ENCODE measurements at places on chromosomes 16 and 17.

- DNase-seq = no peak
Measured at GRCh38 chr17:76820561-76820960, 47.6 kb upstream of the MGAT5B start.

DNA sequence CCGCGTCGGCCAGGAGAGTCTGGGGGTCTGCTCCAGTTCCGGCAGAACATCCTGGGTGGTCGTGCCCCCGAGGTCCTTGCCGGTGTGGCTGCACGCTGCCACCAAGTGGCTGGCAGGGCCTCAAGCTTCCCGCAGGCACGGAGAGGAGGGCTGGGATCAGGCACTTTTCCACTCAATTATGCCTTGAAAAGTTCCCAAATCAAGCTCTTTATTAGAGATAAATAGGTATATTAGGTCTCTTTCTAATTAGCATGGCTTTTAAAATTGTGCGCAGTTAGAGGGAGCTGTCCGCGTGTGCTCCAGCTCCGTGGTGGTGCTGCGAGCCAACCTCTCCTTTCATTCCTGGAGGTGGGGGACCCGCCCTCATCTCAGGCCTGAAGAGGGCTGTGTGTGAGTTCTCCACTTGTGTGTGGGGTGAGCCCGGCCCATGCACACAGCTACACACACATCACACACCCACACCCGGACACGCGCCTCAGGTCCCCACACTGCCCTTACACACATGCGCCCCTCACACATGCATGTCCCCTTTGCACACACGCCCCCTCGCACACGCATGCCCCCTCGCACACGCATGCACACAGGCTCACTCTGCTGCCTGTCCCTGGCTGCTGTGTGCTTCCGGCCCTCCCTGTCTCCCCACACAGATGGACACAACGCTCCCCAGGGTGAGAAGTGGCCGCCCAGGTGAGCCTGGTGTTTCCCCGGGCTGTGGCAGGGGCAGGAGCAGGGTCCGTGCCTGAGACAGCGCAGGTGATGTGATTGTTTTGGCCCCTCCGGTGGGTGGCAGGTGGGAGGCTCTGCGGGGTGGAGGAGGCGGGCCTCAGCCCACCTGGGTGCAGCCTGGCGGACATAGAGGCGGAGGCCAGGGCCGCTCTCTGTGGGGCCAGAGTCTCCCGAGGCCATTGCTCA lies 28.8 kb downstream of the CACNA1H start:
- DNase-seq = no peak

DNA sequence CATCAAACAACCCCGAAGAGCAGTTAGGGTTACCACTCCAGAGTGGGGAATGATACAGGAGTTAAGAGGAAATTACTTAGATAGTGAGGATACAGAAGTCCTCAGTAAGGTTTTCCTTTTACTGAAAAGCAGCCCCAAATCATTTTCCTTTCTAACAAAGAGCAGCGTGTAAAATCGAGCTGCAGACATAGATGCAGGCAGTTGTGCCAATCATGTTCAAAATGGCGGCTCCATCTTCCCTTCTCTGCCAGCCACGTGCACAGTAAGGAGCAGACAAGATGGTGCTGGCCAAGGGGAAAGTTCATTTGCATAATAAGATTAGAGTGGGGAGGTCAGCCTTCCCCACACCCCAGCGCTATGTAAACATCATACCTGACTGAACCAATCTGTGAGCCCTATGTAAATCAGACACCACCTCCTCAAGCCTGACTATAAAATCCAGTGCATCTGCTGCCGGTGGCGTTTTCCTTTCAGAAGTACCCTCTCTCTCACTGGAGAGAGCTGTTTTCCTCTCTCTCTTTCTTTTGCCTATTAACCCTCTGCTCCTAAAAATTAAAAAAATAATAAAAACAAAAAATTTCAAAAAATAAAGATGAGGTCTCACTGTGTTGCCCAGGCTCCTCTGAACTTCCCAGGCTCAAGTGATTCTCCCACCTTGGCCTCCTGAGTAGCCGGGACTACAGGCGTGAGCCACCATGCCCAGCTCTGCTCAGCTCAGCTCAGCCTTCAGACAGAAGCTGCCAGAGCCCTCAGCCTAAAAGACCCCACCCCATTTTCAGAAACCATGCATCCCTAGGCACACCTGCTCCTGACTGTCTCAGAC lies 2.6 kb upstream of the SRL start:
- DNase-seq = no peak

GRCh38 chr16:19765860-19766553 lies 47.9 kb downstream of the IQCK start:
- DNase-seq = no peak

DNA sequence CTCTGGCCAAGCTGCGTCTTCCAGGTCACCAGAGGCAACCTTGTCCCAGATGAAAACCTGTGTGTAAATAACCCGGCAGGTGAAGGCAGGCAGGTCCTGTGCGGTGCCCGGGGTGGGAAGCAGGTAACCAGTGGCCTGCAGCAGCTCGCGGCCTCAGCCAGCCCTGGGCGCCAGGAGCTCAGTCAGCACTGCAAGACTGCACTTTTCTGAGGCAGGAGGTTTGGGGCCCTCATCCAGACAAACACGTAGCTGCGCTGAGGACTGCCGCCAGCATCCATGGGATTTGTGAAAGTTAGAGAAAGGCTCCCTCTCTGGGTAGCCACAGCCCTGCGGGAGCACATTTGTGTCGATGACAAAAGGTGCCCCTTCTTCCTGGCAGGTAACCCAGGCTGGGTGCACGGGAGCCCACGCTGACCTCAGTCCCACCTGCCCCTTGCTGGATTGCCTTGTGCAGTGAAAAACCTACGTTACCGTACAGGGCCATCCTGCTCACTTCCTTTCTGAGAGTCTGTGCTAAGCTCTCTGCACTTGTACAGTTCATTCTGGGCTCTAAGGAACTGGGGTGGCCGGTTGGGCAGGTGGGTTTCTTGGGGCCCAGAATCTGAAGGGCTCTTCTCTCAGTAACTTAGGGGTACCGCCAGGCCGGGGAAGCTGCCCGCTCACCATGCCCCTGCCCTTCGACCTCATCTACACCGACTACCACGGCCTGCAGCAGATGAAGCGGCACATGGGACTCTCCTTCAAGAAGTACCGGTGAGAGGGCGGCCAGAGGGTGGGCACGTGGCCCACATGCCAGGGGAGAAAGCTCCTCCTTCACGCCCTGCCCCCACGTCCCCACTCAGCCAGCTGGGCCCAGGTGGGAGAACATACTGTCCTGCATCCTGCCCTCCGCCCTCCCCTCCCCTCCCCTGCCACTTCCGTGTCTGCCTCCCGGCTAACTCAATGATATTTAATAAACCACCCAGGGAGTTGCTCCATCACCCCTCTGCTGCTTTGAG lies 56.4 kb downstream of the MGAT5B start:
- no peak for DNase-seq

- no peak for DNase-seq
Measured at GRCh38 chr16:49596648-49597291, 223.2 kb downstream of the C16orf78 start.

DNA sequence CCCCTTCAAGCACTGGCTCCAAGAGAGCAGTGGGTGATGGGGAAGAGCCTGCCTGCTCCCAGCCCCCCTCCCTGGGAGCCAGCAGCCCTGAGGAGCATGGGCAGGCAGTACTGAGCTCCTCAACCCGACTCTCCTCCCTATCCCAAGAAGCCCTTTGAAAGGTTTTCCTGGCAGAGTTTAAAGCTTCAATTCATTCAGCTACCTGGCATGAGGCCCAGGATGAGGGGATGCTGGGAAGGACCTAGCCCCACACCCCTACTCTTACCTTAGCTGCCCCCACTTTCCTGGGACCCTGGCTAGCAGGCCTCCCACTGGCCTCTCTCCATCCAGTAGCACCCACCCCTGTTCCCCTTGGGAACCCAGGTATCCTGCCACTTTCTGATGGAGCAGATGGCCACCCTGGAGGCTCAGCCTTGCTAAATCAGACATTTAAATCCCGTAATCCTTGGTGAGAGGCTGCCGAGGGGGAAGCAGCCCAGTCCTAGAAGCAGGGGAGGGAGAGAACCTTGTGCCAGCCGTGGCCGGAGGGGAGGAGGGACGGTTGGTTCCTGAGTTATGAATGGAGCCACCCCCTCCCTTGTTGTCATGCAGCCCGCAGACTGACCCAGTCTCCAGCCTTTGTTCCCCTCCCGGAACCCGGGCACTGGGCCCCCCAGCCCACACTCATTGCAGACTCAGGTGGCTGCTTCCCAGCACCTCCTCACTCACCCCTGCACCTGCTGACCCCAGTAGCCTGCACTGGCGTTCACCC lies 17.1 kb downstream of the ATP1B2 start:
- no peak for DNase-seq

DNA sequence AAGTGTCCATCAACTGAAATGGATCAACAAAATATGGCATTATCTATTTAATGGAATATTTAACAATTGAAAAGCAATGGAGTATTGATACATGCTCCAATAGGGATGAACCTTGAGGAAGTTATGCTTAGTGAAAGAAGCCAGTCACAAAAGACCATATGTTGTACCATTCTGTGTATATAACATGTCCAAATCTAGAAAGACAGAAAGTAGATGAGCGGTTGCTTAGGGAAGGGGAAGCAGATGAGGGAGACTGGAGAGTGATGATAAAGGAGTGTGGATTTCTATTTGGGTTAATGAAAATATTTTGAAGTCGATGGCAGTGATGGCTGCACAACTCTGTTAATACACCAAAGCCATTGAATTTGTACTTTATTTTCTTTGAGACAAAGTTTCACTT lies 8.5 kb upstream of the ERN1 start:
- DNase-seq = no peak
